ENCODE measurements at places on chromosomes 3 and 15.

DNA sequence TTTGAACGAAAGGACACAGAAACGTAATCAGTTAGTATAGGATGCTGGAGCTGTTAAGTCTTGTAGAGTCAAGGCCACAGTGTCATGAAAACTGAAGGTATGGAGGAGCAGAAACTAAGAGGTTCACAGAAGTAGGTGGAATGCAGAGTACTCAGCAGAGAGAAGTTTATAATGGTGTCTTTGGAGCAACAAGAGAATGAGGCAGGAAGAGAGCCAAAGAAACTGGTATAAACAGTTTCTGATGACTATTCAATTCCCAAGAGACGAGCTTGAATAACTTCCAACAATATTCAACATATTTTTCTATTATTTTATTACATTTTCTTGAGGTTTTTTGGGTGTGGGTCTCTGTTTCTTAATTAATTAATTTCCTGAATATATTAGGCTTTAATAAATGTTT, 29.6 kb downstream of the GALK2 start:
- no peak for DNase-seq

DNA sequence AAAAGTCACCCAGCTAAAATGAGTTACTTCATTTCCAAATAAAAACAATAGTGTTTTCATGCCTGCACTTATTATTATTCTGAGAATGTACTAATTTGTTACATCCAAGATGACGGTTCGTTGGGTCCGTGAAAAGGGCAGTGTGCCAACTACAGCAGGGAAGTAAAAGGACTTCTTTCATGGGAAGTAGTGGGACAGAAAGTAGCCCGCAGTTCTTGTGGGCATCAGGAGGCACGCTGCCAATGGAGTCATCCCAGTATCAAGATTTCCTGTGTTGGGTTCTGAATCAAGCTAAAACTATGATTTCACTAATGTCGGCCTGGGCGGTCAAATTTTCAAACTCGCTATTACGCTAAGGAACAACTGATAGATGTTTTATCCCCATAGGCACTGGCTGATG, 254.5 kb upstream of the SOX2 start:
- no peak for DNase-seq

- DNase-seq = no peak
Observed at GRCh38 chr15:90031231-90031791, 30.2 kb downstream of the ZNF710 start.

DNA sequence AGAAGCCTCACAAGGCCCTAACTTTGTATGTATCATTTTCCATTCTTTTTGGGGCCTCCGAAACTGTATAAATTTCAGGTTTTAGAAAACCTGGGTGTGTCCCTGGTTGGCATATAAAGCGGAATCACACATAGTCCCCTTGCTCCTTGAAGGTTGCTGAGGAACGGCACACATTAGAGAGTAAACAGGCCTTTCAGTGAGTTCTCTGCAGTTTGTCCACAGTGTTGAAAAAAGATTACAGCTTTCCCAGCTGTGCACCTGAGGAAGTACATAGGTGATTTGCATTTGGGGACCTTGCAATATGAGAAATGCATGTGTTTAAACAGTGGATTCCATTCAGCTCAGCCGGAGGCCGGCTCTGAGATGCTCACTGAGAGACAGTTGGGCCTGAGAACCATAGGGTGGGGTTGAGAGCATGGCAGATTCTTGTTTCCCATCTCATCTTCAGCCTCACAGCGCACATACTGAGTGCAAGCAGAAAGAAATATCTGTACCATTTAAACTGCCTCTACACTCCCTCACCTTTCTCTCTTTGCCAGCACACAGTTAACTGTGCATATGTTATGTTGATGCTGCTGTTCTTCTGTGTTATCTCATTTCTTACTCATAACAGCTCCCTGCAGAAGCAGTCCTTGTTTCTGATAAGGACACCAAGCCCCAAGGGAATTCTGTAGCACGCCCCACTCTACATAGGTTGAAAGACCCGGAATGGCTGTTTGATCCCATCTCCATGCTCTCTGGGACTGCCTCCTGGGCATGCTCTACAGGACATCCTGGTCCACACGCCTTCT, 60.4 kb downstream of the BOC start:
- DNase-seq = no peak

DNA sequence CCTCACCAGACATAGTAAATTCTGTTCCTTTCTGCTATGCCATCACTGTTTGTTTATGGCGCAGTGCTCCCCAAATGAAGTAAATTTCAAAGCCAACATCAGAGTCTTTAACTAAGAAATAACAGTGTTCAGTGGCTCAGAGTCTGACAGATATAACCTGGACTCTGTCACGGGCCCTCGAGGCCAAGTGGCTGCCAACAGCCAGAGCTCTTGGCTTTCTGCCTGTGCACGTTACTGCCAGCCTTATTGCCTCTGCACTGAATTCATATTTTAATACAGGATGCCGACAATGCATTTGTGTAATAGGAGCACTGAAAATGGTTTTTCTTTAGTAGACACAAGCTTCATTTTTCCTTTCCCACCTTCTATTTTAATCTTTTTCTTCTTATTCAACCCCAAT, 219.9 kb downstream of the NLGN1 start:
- DNase-seq = no peak

DNA sequence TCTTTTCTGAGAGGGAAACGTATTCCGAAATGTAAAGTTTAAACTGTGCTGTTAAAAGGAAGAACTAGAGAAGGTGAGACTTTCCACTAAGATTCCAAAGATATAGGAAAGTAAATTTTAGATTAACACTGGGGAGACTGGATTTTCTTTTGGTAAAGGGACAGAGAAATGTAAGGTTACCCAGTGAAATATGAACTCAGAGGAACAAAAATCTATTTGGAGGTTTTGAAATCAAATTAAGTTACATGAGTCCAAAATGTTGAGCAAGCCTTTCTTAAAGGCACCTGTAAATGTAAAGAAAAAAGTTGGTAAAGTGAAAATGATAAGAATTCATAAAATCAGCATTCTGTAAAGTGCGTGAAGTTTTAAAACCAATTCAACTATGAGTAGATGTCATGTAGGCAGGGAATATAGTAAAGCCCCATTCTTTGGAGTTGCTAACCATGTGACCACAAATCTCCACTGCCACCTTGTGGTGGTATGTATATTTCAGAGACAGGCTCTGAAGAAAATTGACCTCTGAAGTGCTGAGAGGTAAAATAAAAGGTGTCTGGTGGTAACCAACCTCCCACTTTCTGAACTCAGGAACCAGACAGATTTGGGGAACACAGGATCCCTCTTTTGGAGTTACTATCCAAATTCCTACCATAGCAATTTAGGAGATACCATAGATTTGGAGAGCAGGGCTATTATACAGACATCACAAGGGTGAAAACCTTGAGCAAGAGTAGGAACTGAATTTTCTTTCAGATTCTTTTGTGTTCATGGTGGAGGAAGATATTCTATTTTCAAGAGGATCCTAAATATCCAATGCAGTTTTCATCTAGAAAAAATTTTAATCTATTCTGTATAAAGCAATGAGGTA, 215.3 kb downstream of the ROBO2 start:
- no peak for DNase-seq

- DNase-seq = no peak
Observed at GRCh38 chr3:5096336-5097008, 25.6 kb upstream of the ARL8B start.

DNA sequence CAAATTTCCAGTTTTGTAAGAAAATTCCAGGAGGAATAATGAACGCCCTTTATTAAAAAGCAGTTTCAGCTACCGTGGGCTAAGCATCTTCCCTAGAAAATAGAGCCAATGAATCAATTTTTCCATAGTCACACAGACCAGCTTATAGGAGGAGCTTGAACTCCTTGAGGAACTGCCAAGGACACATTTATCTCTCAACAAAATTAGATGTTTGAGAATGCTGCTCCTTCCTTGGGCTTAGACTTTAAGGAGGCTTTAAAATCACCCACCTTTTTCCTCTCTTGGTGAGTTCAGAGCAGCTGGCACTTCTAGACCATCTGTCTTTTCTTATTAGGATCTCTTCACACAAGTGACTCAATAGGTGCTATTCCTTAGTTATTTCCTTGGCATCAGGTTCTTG, 588.0 kb downstream of the SQOR start:
- DNase-seq = no peak

- DNase-seq = no peak
Observed at GRCh38 chr3:23840521-23840920, 34.8 kb downstream of the UBE2E1 start.

DNA sequence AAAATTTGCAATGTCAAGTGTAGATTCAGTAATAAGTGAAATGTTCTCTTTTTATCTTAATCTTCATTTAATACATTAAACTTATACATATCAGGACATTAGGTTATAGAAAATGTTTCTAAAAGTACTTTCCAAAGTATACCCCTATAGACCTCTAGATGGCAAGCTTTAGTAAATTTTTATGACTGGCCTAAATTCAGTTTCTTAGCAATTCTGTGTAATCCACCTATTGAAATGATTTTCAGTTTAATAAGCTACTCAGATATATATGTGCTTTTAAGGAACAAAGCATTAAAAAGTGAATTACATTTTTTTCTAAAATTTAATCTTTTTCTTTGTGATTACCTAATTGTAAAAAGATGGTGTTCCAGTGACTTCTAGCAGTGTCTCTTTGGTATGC, 342.2 kb downstream of the GBE1 start:
- DNase-seq = no peak

- DNase-seq = no peak
Observed at GRCh38 chr15:70251246-70251990, 153.7 kb upstream of the TLE3 start.

GRCh38 chr3:20669675-20670074, 483.7 kb upstream of the SGO1 start:
- no peak for DNase-seq

GRCh38 chr3:57791245-57791644, 35.1 kb downstream of the SLMAP start:
- no peak for DNase-seq

GRCh38 chr3:188752850-188753249, 418.9 kb upstream of the TPRG1 start:
- DNase-seq = no peak

DNA sequence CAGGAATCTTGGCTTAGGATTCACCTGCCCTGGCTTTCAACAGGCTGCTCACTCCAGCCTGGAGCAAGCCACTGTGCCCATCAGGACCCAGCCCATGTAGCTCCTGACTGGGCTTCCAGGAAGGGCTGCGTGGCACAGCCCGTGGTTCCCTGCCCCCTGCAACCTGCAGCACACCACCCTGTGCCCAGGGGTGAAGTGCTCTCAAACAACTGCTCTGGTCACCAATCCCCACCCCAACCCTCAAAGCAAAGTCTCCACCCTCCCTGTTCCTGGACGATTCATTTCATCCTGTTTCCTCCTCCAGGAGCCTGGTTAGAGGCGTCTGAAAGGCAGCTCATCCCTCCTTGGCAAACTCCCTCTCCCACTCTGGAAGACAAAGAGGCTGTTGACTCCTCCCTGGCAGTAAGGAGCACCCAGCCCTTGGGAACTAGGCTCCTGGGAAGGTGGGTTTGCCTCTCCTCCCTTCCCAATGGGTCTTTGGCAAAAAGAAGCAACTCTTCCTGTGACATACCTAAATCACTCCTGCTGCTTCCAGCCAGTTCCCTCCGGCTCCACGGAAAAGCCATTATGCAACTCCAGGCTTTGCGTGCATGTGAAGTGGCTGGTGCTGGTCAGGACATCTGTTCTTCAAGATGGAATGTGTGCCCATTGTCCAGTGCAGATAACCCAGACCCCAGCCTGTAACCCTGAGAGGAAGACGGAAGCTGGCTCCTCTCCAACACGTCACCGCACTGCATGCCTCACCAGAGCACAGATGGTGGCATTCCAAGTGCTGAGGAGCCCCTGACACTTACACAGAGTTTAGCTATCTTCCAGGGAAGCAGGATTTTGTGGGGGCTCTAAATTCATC, 29.1 kb upstream of the VIPR1 start:
- DNase-seq = no peak

GRCh38 chr3:129490273-129490675, 38.2 kb upstream of the RHO start:
- peak; percentile 46 for DNase-seq

DNA sequence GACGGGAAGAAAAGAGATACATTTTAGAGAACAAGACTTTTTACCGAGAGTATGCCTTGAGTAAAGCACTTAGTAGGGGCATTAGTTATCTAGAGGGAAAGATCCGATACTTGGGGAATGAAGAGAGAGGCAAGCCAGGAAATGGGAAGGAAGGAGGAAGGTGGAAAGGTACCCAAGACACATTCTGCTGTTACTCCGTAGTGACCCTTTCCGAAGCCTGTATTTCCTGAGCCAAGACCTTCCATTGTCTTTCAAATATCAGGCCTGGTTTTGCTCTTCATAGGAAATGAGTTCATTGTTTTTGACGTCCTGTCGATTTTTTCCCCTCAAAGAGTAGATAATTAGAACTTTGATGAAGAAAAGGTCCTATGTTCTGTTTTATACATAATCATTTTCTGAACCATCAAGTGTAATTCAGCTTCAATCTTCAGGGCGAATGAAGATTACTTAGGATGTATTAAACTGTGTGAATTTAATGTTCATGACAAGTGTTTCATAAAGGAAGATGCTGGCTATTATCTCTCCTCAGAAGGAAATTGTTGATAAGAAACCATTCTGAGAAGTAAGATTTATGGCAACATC, 95.7 kb downstream of the PPM1L start:
- no peak for DNase-seq

- peak; percentile 45 for DNase-seq
Observed at GRCh38 chr15:51726302-51727073, 11.0 kb downstream of the LYSMD2 start.

GRCh38 chr15:27089233-27089586, 118.2 kb downstream of the GABRG3 start:
- no peak for DNase-seq

DNA sequence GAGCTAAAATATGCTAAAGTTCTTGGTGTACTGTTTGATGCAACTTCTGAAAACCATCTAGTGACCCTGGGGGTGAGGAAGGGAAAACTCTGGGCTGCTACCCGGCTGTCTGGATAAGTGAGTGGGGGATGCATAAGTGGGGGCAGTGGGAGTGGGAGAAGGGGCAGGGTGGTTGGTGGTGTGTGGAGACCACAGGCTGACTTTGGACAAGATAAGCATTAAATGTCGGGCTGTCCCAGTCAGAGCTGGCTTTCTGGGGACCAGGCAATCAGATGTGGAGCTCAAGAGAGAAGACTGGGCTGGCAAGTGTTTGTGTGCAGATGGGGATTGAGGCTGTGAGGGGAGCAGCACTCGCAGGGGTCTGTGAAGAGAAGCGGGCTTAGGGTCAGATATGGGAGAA, 11.0 kb upstream of the XIRP1 start:
- no peak for DNase-seq

DNA sequence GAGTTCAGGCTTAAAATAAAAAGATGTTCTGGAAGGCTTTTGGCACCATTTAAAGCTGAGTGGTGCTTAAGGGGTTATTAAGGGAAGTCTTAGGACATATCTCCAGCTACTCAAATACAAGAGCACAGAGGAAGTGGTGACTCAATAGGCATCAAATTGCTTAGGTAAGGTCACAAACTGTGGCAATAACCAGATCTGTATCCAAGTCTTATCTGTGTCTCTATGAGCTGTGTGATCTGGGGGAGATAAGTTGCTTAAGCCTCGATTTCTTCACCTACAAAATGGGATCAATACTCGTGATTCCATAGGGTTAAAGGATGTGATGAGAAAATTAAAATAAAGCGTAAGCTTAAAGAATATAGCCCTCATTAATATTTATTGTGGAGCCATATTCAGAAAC, 7.6 kb downstream of the HDC start:
- no peak for DNase-seq

GRCh38 chr3:182000447-182000846, 288.7 kb downstream of the SOX2 start:
- no peak for DNase-seq

- DNase-seq = no peak
Observed at GRCh38 chr3:196138482-196139254, 56.8 kb upstream of the TFRC start.

GRCh38 chr15:29990035-29990434, 92.7 kb upstream of the GOLGA8J start:
- no peak for DNase-seq

- DNase-seq = no peak
Observed at GRCh38 chr3:134707908-134708597, 57.2 kb upstream of the KY start.
